ENCODE measurements at places on chromosomes 1 and 21.

DNA sequence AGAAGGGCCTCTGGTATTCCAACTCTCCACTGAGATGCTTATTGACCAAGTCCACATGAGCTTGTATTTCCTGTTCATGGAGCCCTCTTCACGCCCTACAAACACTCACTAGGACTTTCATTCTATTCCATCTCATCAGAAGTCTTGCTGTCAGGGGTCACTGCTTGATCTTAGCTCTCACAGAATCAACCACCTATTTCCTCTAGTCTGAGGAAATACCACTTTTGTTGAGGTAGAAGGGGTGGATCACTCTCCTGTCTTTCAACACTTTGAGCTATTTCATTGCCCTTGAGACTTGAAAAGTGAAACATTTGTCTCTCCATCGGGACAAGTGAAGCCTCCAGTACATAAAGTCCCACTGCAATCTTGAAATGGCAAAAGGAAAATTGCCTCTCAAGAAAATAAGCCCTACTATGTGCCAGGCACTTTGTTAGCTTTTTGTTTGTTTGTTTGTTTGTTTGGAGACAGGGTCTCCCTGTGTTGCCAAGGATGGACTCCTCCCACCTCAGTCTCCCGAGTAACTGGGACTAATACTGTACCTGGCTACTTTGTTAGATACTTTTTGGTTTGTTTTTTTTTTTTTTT is 19.8 kb upstream of the FAM110D start:
- DNase-seq: no peak

- no peak for DNase-seq
Measured at GRCh38 chr1:70093250-70093975, 112.0 kb downstream of the LRRC40 start.

- DNase-seq: no peak
Measured at GRCh38 chr1:47578721-47579419, 141.0 kb downstream of the FOXD2 start.

DNA sequence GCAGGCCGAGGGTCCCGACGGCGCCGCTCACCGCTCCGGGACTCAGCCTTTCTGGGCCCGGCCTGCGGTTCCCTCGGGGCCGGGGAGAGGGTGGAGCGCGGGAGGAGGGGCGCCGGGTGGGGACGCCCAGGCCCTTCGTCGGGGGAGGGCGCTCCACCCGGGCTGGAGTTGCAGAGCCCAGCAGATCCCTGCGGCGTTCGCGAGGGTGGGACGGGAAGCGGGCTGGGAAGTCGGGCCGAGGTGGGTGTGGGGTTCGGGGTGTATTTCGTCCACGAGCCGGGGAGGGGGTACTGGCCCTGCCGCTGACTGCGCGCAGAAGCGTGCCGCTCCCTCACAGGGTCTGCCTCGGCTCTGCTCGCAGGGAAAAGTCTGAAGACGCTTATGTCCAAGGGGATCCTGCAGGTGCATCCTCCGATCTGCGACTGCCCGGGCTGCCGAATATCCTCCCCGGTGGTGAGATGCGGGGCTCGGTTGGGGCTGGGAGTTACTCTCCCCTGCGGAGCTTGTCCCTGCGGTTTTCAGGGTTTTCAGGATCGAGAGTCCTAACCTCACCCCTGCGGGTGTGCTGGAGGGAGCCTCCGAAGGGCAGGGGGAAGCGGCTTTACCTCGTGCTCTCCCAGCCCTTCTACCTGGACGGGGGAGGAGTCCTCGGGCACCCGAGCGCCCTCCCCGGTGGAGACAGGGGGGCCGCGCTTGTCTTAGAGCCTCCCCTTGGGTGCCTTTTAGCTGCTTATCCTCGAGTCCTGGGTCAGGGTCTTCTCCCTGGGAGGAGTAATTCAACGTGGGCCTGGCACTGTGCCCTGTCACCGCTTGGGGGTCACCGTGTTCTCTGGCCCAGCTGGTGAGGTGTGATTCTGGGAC is 2.1 kb downstream of the SAMD11 start:
- DNase-seq: no peak

- no peak for DNase-seq
Measured at GRCh38 chr1:160710517-160711252, 937 bp downstream of the CD48 start.

- DNase-seq: no peak
Measured at GRCh38 chr1:14328685-14329084, 269.8 kb upstream of the KAZN start.

- no peak for DNase-seq
Measured at GRCh38 chr1:193633093-193633492, 446.7 kb upstream of the B3GALT2 start.

DNA sequence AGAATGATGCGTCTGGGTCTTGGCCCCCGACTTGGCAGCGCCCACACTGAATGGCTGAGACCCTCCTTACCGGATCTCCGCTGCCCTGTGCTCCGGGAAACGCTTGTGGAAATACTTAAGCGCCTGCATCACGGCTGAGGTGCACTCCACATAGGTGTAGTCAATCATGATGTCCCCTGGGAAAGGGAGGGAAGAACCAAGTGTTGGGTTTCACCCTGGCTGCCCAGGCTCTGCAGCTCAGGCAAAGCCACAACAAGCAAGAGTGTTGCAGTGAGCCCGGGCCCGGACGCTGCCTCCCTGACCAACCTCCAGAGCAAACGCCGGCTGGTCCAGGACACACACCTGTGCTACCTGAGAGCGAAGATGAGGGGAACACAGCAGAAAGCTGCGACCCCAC is 21.5 kb upstream of the SPATC1L start:
- DNase-seq: no peak

- no peak for DNase-seq
Measured at GRCh38 chr1:244191581-244191980, 140.5 kb downstream of the ZBTB18 start.

DNA sequence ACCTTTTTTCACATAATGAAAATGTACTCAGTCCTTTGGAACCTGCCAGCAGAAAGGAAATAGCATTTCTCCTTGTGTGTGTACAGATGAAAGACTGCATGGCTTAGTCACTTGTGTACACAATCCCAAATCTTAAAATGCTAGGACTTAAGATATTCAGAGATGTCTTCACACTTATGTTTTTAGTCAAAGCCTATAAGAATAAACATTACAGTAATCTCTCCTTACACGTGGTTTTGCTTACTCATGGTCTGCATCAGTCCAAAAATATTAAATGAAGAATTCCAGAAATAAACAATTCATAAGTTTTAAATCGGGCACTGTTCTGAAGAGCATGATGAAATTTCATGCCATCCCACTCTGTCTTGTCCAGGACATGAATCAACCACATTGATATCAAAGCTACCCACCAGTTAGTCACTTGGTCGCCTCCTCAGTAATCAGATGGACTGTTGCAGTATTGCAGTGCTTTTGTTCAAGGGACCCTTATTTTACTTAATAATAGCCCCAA is 75.7 kb upstream of the RRP15 start:
- no peak for DNase-seq

- DNase-seq: no peak
Measured at GRCh38 chr1:222416001-222416791, 131.7 kb downstream of the HHIPL2 start.
